Renal cortical epithelial cell (primary cell): ENCODE measurements at places on chromosomes 2 and 18. TPM values are rescaled to one million over a fixed set of nuclear protein-coding genes. Genes with fewer than 3 reads are reported as not detected.
A peak's percentile ranks its signal among the peaks of the same experiment; 100 is the strongest.

STAM2 gene
- total RNA-seq, result 47.3 and 50.0 TPM in 2 replicates

SNORC gene
- 0.69 and 2.1 TPM in 2 replicates for total RNA-seq

STAT4 gene
- 0.52 and 3.0 TPM in 2 replicates for total RNA-seq

OR6B2 gene
- total RNA-seq, result not detected in 2 replicates

COL3A1 gene
- total RNA-seq, result 1.6 and 18.2 TPM in 2 replicates

UGT1A5 gene
- 0.35 and 3.8 TPM in 2 replicates for total RNA-seq

UGP2 gene
- total RNA-seq, result 171 and 236 TPM in 2 replicates

ITPRIPL1 gene
- 0.89 and 4.2 TPM in 2 replicates for total RNA-seq

RGPD4 gene
- under 0.01 TPM in 1 of 2 replicates, not detected in the other for total RNA-seq

DNA sequence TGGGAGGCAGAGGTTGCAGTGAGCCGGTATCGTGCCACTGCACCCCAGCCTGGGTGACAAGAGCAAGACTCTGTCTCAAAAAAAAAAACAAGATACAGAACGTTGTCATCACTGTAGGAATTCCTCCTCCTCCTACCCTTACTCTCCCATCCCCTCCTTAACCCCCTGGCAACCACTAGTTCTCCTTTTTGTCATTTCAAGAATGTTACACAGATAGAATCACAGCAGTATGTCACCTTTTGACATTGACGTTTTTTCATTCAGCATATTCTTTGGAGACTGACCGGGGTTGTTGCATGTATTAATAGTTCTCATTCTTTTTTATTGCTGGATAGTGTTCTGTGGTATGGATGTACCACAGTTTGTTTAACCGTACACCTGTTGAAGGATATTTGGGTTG lies 32.4 kb downstream of the TTLL4 start:
- DNase-seq, result no peak

GRCh38 chr2:204337638-204338037 lies 207.6 kb upstream of the PARD3B start:
- no peak for DNase-seq

- DNase-seq, result peak; percentile 46
These were observed 439.2 kb downstream of the PARD3B start for GRCh38 chr2:204984518-204984917.

DNA sequence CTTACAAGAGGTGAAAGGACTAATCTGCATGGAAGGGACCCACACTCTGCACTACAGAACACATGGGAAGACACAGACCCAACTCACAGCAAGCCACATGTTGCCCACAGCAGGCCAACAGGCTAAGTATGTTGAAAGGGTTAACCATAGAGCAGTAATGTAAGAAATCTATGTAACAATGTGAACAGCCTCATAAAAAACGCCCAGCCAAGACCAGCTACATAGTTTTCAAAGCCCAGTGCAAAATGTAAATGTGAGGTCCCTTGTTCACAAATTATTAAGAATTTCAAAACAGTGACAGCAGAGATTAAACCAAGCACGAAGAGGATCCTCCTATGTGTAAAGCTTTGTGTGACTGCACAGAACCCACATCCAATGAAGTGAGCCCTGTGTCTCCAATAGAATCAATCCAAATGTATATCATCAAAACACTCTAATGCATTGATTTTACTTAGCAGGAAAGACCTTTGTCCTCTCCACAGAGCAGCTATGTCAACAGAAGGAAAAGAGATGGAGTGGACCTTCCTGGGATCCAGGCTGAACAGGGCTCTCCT lies 210.1 kb downstream of the AGPS start:
- DNase-seq, result no peak

DNA sequence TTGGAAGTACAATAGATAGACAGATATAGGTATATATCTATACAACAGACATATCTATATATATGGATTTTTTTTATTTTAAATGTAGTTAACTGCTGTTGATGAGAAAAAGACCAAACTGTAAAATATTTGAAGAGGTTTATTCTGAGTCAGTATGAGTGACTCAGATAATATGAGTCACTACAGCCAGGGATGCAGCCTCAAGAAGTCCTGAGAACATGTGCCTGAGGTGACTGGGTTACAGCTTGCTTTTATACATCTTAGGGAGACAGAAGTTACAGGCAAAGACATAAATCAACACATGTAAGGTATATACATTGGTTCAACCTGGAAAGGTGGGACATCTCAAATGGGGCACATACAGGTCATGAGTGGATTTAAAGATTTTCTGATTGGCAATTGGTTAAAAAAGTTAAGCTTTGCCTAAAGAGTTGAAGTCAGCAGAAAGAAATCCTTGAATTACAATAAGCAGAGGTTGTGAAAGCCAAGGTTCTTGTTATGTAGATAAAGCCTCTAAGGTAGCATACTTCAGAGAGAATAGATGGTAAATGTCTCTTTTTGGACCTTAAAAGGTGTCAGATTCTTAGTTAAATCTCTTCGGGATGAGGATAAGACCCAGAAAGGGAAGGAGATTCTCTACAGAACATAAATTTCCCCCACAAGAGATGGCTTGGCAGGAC lies 149.9 kb downstream of the RBM43 start:
- DNase-seq, result peak; percentile 84

DNA sequence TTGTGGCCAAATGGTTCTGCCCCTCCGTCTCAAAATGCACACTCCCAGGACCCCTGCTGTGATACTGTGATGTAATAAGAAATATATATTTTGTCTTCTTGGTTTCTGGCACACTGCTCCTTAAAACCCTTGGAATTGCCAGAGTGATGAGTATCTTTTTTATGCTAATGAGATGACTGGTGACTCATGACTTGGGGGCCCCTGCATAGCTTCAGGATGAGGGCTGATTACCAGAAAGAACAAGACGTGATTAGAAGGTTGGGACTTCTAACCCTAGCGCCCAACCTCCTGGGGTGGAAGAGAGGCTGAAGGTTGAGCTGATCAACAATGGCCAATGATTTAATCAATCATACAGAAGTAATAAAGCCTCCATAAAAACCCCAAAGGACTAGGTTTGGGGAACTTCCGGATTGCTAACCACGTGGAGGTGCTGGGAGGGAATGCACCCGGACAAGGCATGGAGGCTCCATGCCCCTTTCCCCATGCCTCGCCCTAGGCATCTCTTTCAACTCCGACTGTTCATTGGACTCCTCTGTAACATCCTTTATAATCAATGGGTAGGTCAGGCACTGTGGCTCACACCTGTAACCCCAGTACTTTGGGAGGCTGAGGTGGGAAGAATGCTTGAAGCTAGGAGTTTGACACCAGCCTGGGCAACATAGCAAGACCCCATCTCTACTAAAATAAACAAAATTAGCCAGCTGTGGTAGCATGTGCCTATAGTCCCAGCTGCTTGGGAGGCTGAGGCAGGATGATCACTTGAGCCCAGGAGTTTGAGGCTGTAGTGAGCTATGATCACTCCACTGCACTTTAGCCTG lies 89.1 kb downstream of the HS1BP3 start:
- DNase-seq, result peak; percentile 69

GRCh38 chr18:44826418-44827259 lies 146.0 kb downstream of the SETBP1 start:
- peak; percentile 97 for DNase-seq

DNA sequence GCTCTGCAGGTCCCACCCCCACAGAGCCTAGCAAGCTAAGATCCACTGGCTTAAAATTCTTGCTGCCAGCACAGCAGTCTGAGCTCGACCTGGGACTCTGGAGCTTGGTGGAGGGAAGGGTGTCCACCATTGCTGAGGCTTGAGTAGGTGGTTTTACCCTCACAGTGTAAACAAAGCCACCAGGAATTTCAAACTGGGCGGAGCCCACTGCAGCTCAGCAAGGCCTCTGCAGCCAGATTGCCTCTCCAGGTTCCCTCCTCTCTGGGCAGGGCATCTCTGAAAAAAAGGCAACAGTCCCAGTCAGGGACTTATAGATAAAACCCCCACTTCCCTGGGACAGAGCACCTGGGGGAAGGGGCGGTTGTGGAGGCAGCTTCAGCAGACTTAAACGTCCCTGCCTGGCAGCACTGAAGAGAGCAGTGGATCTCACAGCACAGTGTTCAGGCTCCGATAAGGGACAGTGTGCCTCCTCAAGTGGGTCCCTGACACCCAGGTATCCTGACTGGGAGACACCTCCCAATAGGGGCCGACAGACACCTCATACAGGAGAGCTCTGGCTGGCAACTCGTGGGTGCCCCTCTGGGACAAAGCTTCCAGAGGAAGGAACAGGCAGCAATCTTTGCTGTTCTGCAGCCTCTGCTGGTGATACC lies 20.0 kb upstream of the NEMP2 start:
- no peak for DNase-seq

- DNase-seq, result no peak
These were observed 504.7 kb downstream of the KCNJ3 start for GRCh38 chr2:155203178-155203577.

DNA sequence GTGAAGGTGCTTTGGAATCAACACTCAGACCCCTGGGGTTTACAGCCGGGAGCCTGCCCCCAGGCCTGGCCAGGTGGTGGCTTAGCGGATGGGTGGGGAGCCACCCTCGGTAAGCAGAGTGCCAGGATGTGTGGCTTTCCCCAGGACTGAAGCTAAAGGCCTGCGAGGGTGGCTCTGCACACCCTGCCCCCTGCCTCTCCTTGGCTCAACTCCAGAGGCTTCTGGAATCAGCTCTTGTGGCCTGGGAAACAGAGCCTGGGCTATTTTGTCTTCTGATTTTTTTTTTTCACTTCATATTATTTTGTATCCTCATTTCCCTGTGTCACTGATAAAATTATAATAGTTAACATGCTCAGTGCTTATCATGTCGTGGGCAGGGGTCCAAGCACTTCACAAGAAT lies 79.8 kb downstream of the RHOB start:
- DNase-seq, result no peak

DNA sequence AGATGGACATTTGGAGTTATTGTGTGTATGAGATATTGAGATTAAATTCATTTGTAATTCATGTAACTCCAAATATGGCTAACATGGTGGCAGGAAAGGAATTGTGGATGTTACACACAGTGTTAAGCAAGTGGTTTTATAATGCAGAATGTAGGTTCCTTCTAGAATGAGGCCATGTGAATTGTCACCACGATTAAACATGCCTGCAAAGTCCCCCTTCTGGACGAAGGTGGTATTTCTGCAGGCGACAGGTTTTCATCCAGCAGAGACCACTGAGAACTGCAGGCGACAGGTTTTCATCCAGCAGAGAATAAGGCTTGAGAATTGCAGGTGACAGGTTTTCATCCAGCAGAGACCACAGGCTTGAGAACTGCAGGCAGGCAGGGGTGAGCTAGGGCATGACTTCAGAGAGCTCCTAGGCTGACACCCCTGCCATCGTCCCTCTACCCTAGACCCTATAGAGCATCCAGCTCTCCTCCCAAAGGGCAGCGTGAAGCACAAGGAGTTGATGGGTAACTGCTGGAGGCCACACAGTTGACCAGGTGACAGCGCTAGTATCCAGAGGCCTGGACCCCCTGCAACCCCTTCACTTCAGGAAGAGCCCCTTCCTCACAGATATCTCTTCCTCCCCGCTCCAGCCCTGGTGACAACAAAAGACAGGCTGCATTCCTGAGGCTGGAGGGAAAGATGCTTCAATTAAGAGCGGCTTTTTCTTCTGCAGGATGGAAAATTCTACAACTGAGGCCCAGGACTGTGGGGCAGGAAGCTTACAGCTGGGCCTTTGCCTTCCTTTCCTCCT lies 175.8 kb downstream of the LOXHD1 start:
- peak; percentile 48 for DNase-seq

DNA sequence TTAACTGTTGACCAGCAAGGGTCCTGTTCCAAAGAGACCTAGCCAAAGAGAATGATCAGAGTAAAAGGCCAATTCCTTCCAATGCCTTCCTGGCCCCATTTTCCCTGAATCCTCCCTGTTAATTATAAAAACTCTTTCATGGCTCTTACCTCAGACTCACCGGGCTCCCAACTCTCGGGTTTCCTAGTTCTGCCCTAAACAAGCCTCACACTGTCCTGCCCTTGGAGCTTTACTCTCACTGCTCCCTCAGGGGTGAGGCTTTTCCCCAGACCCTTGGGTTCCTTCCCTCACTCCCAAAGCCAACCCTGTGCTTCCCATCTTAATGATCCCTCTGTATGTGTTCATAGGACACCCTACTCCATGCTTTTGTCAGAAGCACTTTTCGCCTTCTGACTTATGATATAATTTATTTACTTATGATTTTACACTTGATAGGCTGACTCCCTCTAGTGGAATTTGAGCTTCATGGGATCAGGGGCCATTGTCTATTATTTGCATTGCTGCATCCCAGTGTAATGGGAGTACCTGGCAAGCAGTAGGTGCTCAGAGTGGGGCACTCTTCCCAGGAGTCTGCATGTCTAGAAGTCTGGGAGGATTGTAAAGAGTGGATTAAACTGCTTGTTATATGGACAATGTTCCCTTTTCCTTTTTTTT lies 29.9 kb upstream of the ZNG1B start:
- peak; percentile 21 for DNase-seq

GRCh38 chr2:70643715-70644114 lies 90.1 kb upstream of the TGFA start:
- no peak for DNase-seq

- no peak for DNase-seq
These were observed 326.7 kb downstream of the SUCLG1 start for GRCh38 chr2:84132370-84132769.

GRCh38 chr2:240919786-240920782 lies 13.9 kb downstream of the CROCC2 start:
- no peak for DNase-seq

GRCh38 chr2:115165529-115166109 lies 723.2 kb downstream of the DPP10 start:
- peak; percentile 33 for DNase-seq

DNA sequence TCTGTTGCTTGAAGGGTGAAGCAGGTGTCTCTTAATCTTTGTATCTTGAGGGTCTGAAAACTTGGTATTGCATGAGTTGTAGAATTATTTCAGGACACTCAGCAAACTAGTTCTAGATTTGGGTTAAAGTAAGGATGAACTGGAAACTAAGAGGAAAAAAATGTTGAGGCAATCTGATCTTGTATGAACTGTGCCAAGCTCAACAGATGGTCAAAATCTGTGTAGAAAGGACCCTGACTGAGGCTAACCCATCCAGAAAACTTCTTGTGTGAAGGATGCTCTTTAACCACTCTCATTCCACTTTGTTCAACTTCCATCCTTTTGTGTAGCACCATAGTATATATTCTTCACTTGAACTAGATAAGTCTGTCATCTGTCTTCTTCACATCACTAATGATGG lies 861.7 kb downstream of the SLC4A3 start:
- no peak for DNase-seq

DNA sequence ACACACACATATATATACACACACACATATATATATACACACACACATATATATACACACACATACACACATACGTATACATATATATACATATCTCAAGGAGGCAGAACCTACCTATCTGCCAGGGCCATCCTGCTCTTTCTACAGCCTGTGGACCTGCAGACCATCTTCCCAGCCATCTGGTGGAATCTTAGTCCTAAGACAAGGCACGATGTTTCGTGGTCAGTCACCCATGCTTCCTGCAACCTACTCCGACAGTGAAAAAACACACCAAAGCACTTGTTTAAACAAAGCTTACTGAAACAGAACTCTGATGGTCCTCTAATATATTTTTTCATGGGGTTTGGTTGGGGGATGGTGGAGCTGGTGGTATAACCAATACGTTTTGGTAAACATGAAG lies 164.2 kb upstream of the ZNF521 start:
- DNase-seq, result no peak

GRCh38 chr18:13577091-13577697 lies 149.2 kb downstream of the FAM210A start:
- peak; percentile 2 for DNase-seq
